ENCODE measurements at places on chromosomes 7 and 10.

DNA sequence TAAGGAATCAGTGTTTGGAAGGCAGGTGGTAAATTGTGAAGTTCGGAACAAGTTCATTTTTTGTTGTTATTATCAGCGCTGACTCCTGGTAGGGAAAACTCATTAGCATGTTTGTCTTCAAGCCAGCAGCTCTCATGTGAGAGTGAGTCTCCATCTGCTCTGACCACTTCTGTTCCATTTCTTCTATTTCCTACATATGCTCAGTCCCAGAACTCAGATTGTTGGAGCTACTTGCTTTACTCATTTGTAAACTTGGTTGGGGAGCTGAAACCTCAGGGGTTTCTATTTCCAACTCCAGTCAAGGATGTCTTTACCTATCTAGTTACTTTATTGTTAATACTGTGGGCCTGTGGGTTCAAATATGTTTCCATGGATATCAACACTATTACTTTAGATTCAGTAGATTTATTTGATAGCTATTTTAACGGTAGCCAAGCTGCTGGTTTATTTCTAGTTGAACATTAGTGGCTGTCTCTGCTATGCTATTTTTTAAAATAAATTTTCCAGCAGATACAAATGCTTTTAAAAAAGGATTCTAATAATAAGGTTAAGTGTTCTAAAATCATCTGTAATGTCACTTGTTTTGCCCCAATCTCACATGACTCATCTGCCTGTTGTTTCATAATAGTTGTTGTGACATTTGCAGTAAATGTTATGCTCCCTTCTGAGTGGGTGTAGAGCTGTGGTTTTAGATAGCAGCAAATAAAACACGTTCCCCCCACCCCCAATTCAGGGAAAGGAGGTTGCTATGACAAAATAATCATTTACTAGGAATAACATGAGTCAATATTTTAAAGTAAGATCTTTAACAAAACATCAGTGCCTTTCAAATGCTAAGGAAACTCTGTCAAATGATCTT lies 143.3 kb downstream of the HDAC9 start:
- peak; percentile 89 for DNase-seq

DNA sequence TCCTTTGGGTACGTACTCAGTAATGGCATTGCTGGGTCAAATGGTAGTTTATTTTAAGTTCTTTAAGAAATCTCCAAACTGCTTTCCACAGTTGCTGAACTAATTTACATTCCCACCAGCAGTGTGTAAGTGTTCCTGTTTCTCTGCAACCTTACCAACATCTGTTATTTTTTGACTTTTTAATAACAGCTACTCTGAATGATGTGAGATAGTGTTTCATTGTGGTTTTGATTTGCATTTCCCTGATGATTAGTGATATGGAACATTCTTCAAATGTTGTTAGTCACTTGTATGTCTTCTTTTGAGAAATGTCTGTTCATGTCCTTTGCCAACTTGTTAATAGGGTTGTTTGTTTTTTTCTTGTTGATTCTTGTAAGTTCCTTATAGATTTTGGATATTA lies 558.9 kb downstream of the SH2D4B start:
- DNase-seq = no peak

GRCh38 chr10:118324140-118324539 lies 18.0 kb downstream of the FAM204A start:
- DNase-seq = no peak

DNA sequence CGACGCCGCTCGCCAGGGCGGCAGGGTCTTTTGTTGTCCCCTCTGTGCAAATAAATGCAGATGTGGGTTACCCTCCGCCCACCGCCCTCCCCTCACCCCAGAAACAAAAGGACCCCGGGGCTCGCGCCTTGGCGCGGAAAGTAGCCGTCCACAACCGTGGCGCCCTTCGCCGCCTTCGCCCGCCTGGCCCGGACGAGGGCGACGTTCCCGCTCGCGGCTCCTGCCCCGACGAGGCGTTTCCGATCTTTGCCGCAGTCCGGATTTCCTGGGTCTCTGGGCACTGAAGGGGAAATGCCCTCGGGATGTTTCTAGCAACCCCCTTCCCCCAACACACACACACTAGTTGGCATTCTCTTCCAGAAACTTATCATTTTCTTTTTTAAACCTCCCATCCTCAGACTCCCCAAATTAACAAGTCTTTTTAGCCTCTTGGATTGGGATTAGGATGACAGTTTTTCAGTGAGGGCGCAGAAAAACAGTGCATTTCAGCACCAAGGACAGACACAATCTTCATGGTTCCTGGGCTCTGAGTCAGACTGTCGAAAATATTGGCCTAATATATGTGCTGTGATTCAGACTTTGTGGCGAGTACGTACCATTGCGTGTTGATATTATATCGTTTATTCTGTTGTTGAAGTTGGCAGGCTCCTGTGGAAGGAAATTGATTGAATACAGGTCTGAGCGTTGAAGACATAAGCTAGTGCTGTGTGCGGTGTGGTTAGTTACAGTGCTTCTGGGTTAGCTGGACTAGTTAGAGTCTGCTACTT lies 771 bp downstream of the PHYHIPL start:
- peak; percentile 84 for DNase-seq

GRCh38 chr7:37435156-37435855 lies 13.4 kb downstream of the ELMO1 start:
- DNase-seq = no peak

DNA sequence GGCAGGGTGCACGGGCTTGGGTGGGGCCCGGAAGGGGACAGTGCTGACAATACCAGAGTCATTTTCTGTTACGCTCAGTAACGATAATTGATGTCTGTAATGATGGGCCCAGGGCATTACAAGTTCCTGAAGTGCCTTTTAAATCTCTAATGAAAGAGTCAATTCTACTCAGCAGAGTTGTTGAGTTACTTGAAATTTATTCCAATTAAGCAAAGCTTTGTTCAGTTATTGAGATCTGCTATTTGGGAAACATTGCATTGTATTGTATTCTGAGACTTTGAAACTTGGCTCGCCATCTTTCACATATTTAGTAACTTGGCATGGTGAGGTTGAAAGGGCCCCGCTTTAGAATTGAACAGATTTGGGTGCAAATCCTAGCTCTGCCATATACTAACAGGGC lies 34.7 kb downstream of the MINDY4 start:
- no peak for DNase-seq

GRCh38 chr7:158820656-158821055 lies 8.7 kb downstream of the ESYT2 start:
- DNase-seq = peak; percentile 76

GRCh38 chr10:86365346-86366032 lies 1.1 kb downstream of the GRID1 start:
- DNase-seq = no peak

GRCh38 chr7:29412912-29413311 lies 150.7 kb upstream of the PRR15 start:
- no peak for DNase-seq

- DNase-seq = no peak
Observed at GRCh38 chr10:90218846-90219245, 517.5 kb downstream of the KIF20B start.

- peak; percentile 47 for DNase-seq
Observed at GRCh38 chr10:125158601-125159485, 1.5 kb downstream of the CTBP2 start.

DNA sequence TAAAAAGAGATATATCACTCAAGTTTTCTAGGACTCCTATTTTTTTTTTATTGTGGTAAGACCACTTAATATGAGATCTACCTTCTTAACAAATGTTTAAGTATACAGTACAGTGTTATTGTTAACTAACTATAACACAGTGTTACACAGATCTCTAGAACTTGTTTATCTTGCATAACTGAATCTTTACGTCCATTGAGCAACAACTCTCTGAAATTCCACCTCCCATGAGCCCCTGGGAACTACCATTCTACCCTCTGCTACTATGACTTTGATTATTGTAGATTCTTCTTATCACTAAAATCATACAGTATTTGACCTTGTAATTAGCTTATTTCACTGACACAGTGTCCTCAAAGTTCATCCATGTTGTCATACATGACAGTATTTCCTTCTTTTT lies 22.5 kb upstream of the REEP3 start:
- peak; percentile 63 for DNase-seq

DNA sequence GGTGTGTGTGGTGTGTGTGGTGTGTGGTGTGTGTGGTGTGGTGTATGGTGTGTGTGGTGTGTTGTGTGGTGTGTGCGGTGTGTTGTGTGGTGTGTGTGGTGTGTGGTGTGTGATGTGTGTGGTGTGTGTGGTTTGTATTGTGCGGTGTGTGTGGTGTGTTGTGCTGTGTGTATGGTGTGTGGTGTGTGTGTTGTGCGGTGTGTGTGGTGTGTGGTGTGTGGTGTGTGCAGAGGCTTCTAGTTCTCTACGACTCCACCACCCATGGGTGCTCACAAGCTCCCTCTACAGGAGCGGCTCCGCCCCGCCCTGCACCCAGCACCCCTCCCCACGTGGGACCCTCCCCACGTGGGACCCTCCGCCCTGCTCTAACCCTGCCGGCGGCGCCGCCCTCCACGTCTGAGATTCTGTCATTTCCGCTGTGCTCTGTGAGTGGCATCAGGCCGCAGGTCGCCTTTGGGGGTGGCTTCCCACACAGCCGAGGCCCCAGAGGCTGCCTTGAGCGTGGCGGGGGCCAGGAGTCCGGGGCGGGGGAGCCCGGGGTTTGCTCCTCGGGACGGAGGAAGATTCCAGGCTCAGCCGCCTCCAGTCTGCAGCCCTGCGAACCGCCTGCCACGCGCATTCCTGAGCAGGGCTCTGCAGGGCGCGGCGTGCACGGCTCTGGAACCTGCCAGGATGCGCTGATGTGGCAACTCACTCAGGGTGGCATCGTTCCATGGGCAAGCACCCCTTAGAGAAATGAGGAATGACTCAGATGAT lies 37.0 kb upstream of the DNAJB6 start:
- DNase-seq = no peak

DNA sequence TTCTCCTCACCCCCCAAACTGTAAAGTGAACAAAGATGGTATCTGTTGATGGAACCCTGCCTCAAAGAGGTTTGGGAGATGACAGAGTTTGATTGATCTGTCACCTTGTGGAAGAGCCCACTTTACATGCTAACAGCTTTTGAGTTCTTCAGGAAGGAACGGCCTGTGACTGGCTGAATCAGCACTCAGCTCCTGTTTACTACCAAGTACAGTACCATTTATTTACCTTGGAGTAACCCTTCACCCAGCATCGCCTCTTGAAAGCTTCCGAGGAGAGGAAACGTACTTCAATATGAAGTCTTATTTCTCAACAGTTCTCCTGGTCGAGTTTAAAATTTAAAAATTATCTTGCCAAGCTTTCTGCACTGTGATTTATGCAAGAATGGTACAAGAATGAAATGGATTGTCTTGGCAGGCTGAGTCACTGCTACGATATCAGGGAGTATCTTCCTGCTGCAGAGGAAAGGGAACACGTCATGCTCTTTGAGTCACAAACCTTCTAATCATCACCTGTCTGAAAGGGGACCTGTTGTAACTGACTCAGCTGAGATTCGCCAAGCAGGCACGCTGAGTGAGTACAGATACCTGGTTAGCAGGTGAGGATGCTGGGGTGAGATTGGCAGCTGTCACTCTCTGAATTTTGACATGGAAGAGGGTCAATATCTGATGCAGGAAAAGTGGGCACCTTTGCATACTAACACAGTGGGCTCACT lies 30.1 kb downstream of the KLF6 start:
- peak; percentile 98 for DNase-seq

DNA sequence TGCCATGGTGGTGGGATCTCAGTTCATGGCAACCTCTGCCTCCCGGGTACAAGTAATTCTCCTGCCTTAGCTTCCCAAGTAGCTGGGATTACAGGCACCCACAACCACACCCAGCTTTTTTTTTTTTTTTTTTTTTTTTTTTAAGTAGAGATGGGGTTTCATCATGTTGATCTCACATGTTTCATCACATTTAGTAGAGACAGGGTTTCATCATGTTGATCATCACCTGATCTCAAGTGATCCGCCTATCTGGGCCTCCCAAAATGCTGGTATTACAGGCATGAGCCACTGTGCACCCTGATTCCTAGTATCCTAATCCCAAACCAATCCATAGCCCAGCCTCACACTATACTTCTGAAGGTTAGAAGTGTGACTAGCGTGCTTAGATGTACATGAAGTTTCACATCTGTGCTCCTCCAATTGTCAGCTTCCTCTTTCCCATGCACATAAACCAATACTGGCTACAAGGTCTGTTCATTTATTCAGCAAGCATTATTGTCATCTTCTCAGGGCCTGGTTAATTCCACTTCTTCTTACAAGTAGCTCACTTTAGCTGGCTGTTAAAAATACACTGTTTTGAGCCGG lies 6.8 kb upstream of the NAT16 start:
- DNase-seq = no peak

DNA sequence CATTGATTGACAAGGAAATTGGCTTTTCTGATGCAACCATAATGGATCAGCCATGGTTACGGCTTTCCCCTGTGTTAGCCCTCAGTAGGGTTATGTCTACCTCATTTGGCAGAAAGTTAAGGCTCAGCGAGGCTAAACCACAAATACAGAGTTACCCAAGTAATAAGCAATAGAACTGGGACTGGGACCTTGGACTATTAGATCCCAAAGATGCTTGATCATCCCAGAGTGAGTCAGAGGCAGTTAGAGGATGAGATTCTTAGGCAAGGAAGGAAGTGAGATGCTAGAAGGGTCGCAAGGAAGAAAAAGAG lies 401.4 kb downstream of the TNS3 start:
- no peak for DNase-seq

DNA sequence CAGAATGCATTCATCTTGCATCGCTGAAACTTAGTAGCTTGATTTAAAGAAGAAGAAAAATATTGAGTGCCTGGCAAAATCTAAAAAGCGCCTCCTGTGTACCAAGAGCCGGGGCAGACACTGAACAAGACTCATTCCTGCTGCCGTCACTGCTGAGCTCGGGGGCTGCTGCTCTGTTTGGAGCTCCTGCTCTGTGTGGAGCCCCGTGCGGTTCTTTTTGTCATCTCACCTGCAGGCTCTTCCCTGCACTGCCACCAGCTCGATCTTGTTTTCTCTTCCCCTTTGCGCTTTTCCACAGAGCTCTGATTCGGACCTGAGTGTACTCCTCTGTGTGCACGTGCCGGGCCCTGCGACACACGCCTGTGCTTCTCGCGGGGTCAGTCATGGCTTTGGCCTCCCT lies 462.1 kb upstream of the DPP6 start:
- DNase-seq = no peak

GRCh38 chr7:128453836-128454804 lies 1.6 kb upstream of the HILPDA start:
- DNase-seq = peak; percentile 84

- DNase-seq = peak; percentile 32
Observed at GRCh38 chr10:9579110-9579705, 1438.5 kb upstream of the CELF2 start.

DNA sequence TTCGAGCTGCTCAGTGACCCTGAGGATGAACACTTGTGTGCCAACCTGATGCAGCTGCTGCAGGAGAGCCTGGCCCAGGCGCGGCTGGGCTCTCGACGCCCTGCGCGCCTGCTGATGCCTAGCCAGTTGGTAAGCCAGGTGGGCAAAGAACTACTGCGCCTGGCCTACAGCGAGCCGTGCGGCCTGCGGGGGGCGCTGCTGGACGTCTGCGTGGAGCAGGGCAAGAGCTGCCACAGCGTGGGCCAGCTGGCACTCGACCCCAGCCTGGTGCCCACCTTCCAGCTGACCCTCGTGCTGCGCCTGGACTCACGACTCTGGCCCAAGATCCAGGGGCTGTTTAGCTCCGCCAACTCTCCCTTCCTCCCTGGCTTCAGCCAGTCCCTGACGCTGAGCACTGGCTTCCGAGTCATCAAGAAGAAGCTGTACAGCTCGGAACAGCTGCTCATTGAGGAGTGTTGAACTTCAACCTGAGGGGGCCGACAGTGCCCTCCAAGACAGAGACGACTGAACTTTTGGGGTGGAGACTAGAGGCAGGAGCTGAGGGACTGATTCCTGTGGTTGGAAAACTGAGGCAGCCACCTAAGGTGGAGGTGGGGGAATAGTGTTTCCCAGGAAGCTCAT lies 1.1 kb downstream of the DDIT4 start:
- peak; percentile 74 for DNase-seq
